ENCODE measurements at places on chromosomes 2 and 18. TPM values are rescaled to one million over a fixed set of nuclear protein-coding genes. Genes with fewer than 3 reads are reported as not detected.

Gene COLEC12
- total RNA-seq: 9.9 TPM

Gene KCNG2
- total RNA-seq: not detected

Gene FAM124B
- 1.9 TPM for total RNA-seq

Gene PELI1
- total RNA-seq: 6.3 TPM

Gene ZBTB7C
- 3.2 TPM for total RNA-seq

Gene UPP2
- not detected for total RNA-seq

Gene INHA
- total RNA-seq: 1.9 TPM

Gene ADCYAP1
- total RNA-seq: not detected

Gene ABI2
- 43.5 TPM for total RNA-seq

Gene OXER1
- 0.43 TPM for total RNA-seq

Gene DNAJB2
- total RNA-seq: 80.4 TPM

Gene ADRA2B
- total RNA-seq: 6.9 TPM

Gene GALNT14
- 0.38 TPM for total RNA-seq

Gene C2orf78
- total RNA-seq: not detected

Gene TMEM247
- not detected for total RNA-seq

Gene DSC2
- total RNA-seq: 26.0 TPM

Gene ZNF892
- 2.5 TPM for total RNA-seq

Gene TRIB2
- total RNA-seq: 33.4 TPM

Gene TEKT4
- 0.16 TPM for total RNA-seq

Gene PAX8
- 0.60 TPM for total RNA-seq

Gene PFN4
- total RNA-seq: 0.32 TPM

Gene CHRNG
- total RNA-seq: not detected

Data from Right ventricle myocardium inferior (tissue), 1 donor.